Hepatocyte (in vitro differentiated cells): ENCODE measurements at places on chromosomes 1 and 21. TPM values are rescaled to one million over a fixed set of nuclear protein-coding genes. Genes with fewer than 3 reads are reported as not detected.

- no peak for DNase-seq
Measured at GRCh38 chr1:78436961-78437360, 53.8 kb upstream of the PTGFR start.

- peak; percentile 90 for DNase-seq
Measured at GRCh38 chr1:185646202-185646683, 87.9 kb upstream of the HMCN1 start.

DNA sequence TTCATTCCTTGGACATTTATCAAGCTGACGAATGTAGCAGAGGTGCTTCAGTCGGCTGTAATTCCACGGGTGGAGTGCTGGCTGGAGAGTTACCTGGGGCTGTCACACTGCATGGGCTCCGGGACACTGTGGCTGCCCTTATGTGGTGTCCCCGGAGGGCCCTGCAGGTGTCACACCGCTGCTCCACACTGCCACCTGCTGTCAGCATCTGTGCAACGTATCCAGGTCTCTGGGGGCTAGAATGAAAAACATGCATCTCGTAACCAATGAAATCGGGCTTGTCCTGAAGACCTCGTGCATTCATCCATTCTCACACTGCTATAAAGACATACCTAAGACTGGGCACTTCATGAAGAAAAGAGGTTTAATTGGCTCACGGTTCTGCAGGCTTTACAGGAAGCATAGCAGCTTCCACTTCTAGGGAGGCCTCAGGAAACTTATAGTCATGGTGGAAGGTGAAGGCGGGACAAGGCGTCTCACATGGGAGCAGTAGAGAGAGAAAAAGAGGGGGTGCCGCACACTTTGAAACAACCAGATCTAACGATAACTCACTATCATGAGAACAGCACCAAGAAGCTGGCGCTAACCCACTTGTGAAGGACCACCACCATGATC lies 46.7 kb upstream of the PCBP3 start:
- DNase-seq, result peak; percentile 83

DNA sequence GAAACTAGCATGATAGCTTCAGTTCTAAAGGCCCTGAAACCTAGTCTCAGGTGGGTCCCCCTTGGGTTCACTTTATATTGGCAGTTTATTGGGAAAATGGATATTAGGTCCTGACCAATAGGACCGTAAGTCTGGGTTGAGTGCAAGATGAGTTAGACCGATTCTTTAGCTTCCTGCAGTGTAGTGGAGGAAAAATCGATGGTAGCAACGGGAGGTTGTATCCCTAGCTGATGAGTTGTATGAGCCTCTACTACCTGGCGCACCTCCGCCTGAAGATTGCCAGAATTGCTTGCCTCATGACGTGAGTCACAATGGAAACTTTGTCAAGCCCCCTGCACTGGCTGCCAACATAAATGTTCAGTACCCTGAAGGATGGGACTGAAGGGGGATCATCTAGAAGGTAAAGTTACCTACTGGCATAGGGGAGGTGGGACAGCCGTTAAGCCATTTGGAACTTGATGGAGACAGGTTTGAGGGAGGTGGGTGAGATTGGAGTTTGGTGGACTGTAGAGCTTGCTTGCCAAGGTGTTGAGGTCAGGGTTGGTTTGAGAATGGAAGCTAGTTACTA lies 3.9 kb downstream of the RCC1 start:
- no peak for DNase-seq

DNA sequence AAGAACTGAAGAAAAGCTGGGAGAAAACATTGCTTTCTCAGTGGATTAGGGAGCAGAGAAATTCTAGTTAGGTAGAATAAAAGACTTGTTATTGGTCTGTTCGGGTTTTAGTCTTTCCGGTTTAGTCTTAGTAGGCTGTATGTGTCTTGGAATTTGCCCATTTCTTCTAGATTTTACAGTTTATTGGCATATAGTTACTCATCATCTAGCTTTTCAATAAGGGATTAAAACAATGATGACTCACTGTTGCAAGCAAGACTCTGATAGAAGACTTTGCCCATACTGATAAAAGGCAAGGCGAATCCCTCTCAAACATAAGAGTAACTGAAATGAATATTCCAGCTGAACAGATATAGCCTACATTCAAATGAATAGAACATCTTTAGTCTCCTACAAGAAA lies 62.3 kb downstream of the GPR137B start:
- no peak for DNase-seq

GRCh38 chr1:26789612-26789865 lies 1.8 kb downstream of the PIGV start:
- DNase-seq, result no peak

DNA sequence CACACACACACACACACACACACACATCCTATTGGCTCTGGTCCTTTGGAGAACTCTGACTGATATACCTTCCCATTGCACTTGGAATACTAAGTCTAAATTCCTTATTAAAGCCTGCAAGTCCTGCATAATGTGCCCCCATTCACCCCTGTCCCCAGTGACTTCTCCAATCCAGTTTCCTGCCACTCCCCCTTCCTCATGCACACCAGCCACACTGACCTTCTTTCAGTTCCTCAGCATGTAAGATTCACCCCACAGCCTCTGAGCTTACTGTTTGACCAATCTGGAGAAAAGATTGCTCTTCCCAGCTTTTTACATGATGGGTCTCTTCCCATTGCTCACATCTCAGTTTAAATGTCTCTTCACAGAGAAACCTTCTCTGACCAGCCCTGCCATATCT lies 146.6 kb downstream of the TBX15 start:
- DNase-seq, result no peak

Gene GLIS1
- polyA plus RNA-seq, result 1.3 and 1.5 TPM in 2 replicates

Gene FAM163A
- polyA plus RNA-seq, result 0.87 and 2.2 TPM in 2 replicates

Gene C1orf226
- 2.8 and 4.8 TPM in 2 replicates for polyA plus RNA-seq

Gene DR1
- 22.7 and 28.2 TPM in 2 replicates for polyA plus RNA-seq

Gene LY9
- not detected in 2 replicates for polyA plus RNA-seq

Gene CCDC17
- 0.73 and 1.4 TPM in 2 replicates for polyA plus RNA-seq
